ENCODE measurements at places on chromosomes 3 and 15. TPM values are rescaled to one million over a fixed set of nuclear protein-coding genes. Genes with fewer than 3 reads are reported as not detected.

- DNase-seq = no peak
Observed at GRCh38 chr3:100002599-100003350, 111.5 kb downstream of the FILIP1L start.

DNA sequence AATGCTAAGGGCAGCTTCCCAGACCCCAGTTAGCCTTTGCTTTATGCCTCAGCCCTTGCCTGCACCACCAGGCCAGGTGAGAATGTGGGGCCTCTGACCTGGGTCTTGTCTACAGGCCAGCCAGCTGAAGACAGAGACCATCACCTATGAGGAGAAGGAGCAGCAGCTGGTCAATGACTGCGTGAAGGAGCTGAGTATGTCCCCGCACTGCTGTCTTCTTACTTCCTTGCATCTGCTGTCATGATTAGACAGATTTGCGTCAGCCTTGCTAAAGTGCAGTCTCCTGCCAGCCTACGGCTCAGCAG is 74.6 kb downstream of the CCK start:
- no peak for DNase-seq

The GOLGA8B gene
- total RNA-seq = 45.7 TPM

GRCh38 chr3:193564012-193564411 is 9.3 kb upstream of the ATP13A4 start:
- DNase-seq = no peak

- no peak for DNase-seq
Observed at GRCh38 chr3:179174898-179175297, 26.7 kb downstream of the PIK3CA start.

The FAIM gene
- 16.0 TPM for total RNA-seq

DNA sequence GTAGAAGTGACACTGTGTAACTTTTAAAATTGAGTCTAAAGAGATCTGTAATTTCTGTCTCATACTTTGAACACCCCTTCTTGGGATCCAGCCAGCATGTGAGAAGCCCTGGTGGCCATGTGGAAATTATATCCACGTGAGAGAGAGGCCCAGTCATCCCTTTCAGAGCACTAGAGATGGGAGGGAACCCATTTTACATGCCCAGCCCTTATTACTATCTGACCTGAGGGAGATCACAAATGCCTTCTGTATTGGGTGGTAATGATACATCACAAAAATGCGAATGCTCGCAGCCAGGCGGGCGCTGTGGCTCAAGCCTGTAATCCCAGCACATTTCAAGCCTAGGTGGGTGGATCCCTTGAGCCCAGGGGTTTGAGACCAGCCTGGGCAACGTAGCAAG is 27.3 kb upstream of the TRAK1 start:
- DNase-seq = no peak

The WDR72 gene
- 0.94 TPM for total RNA-seq

- DNase-seq = no peak
Observed at GRCh38 chr3:171099911-171100310, 73.4 kb upstream of the SLC2A2 start.

DNA sequence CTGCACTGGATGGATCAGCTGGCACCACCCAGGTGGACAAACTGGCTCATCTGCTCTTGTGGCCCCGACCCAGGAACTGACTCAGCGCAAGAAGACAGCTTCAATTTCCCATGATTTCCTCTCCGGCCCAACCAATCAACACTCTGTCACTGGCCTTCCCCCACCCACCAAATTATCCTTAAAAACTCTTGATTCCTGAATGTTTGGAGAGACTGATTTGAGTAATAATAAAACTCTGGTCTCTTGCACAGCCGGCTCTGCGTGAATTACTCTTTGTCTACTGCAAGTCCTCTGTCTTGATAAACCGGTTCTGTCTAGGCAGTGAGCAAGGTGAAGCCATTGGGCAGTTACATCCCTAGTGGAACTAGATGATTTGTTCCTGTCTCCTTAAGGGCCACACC is 16.1 kb downstream of the BDH1 start:
- no peak for DNase-seq

The TXNRD3 gene
- 9.6 TPM for total RNA-seq

- DNase-seq = no peak
Observed at GRCh38 chr15:25391971-25392721, 46.7 kb downstream of the UBE3A start.

DNA sequence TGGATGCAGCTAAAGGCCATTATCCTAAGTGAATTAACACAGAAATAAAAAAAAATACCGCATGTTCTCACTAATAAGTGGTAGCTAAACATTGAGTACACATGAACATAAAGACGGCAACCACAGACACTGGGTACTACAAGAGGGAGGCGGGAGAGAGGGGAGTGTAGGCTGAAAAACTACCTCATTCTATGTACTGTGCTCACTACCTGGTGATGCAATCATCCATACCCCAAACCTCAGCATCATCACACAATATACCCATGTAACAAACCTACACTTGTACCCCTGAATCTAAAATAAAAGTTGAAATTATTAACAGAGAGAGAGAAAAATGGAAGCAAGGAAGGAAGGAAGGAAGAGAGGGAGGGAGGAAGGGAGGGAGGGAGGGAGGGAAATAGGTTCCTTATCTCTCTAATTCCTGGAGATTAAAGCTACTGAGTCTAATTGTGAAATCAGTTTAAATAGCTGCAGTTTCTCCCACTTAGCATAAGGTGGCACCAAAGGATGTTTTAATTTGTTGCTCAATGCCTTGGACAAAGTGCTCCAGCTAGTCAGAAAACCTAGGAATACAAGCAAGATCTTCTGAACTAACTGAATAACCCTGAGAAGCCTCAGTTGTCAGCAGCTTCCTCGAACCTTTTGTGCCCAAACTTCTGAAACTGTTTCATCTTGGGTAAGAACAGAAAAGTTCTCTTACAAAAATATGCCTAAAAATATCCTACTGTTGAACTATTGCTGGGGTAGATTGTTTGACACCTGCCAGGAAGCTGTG is 79.4 kb upstream of the ATP11B start:
- DNase-seq = peak; percentile 39

DNA sequence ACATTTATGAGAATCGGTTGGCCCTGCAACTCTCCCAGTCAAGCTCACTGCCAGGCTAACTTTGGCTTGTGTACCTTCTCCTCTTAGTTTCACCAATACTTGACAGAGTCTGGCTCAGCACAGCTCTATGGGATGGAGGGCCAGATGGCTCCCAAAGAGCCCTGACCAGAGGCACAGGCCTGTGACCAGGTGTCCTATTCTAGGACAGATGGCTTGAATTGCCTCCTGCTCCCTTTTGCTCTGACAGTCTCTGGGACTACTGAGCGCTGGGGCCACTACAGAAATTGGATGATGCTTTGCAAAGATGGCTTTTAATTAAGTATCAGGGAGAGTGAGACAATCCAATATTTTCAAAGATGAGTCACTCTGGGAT is 10.3 kb upstream of the ARID3B start:
- DNase-seq = no peak

The GUCA1C gene
- not detected for total RNA-seq

DNA sequence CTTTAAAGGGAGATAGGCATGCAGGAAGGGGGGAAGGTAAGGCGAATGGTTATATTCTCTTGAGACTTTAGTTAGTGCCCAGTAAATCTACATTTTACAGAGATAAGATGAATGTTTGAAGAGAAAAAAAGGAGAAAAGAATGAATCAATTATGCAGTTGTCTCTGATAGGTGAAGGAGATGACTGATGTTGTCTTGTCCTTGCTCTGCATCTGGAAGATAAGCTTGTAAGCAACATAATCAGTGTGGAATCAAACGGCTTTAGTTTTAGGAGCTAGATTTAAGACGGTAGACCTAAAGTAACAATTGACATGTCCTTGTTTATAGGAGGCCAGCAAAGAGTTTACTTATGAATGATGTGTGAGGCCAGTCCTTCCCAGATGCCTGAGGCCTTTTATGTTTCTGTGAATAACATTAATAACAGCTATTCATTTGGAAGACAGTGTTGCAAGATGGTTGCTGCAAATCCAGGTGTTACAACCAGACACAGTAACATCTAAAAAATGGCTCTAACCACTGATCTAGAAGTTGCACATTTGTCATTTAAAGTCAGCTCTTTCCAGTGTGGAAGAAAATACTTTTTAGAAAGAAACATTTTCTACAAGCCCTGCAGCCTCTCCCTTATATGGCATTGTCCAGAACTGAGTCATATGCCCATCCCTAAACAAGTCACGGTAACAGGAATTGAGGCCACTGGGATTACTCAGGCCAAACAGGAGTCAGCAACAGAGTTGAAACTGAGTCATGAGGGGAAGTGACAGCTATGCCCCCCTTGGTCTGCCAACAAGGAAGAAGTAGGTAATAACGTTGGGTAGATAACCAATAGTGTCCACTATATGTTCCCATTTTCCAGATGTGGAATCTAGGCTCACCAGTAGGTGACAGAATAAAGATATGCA is 77.5 kb upstream of the FBN1 start:
- no peak for DNase-seq

DNA sequence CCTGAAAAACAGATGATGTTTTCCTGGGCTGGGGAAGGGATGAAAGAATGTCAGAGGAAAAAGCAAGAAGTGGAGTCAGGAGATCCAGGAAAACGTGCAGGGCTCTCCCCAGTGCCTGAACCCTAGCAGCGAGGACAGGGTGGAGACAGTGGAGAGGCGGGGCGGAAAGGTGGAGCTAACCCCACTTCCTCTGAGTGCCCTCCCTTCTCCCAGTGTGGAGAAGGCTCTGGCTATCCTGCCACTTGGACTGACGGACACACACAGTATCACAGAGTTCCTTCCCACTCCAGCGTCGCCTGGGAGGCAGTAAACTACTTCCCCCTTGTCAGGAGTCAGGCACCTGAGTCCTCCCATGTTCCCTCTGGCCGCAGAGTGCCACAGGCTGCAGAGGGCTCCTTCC is 125.3 kb upstream of the CHRNA7 start:
- DNase-seq = no peak

GRCh38 chr3:124276133-124276532 is 284.2 kb upstream of the ROPN1 start:
- no peak for DNase-seq

The CPNE4 gene
- total RNA-seq = 0.52 TPM

The SAXO2 gene
- 1.4 TPM for total RNA-seq

DNA sequence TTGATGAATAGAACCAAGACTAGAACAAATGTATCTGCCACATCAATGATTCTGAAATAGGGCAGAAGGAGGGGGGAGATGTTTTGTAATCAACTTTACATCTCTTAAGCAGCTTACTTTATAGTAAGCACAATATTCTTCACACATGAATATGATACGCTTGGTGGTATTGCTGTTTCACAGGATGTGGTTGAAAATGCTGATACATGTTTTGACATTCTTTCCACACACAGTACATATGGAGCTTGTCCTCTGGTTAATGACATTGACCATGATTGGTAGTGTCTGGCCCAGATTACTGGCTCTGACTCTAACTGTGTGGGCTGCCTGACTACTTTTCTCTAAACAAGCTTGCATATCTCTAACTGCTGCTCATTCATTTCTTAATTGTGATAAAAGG is 168.9 kb downstream of the KLHL25 start:
- peak; percentile 82 for DNase-seq

DNA sequence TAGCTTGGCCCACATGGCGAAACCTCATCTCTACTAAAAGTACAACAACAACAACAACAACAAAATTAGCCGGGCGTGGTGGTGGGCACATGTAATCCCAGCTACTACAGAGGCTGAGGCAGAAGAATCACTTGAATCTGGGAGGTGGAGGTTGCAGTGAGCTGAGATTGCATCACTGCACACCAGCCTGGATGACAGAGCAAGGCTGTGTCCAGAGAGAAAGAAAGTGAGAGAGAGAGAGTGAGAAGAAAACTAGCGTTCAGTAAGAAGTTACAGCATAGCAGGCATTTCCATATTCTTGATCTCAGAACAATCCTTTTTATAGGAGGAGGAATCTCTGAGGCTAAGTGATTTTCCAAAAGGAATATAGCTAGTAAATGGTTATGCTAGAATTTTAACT is 1076.1 kb downstream of the AGBL1 start:
- DNase-seq = no peak

The FANCI gene
- 23.7 TPM for total RNA-seq

DNA sequence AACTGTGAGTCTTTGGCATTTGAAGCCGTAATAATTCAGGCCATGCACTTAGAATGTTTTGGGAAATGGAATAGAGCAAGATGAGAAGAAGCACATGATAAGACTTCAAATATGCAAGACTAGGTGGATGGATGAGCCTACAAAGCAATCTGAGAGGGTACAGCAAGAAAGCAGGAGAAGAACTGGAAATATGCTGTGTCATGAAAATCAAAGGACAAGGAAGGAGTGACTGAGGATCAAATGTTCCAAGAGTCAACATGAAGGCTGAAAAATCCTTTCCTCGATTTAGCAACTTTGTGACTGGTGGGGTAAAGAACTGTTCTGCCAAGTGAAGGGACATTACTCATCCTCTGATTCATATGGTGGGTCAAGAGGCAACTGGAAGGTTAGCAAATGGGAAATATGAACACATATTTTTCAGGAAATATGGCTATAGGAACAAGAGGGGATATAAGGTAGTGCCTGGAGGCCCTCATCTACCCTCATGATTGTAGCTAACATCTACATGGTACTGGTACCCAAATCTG is 803.7 kb upstream of the ARRDC4 start:
- no peak for DNase-seq

The SERPINI2 gene
- total RNA-seq = not detected

- DNase-seq = no peak
Observed at GRCh38 chr3:105511031-105511430, 144.3 kb downstream of the ALCAM start.

GRCh38 chr15:32705446-32705845 is 12.4 kb upstream of the GREM1 start:
- no peak for DNase-seq

The TRAK1 gene
- total RNA-seq = 40.9 TPM

The SLC22A13 gene
- 0.68 TPM for total RNA-seq

DNA sequence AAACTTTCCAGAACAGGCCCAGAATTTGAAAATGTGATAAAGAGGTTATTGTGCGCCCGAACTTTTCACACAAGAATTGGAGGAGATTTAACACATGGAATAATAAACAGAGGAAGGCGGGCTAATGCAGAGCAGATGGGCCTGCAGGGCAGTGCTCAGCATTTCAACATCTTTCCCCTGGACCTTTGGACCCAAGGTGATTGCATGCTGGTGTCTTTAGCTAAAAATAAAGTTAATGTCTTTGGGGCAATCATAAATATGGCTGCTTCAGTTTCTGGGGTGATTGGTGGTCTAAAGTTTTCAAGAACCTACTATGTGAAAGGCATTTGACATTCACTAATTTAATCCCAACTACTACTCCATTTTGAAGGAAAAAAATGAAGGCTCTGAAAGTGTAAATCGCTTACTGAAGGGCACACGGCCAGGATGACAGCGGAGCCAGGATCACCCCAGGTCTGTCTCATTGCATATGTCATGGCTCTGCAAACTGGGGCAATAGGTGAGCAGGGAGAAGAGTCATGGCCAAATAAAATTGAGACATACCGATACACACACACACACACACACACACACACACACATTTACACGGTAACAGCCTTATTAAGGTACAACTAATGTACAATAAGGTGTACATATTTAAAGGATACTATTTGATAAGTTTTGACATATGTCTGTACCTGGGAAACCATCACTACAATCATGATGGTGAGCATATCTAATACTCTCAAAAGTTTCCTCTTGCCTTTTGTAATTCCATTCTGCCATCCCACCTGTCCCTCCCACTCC is 243.1 kb upstream of the LRRFIP2 start:
- no peak for DNase-seq

The H1-8 gene
- total RNA-seq = not detected

- DNase-seq = no peak
Observed at GRCh38 chr15:84604826-84605553, 4.2 kb downstream of the ZSCAN2 start.

The SCG3 gene
- 0.12 TPM for total RNA-seq
